ENCODE measurements at places on chromosomes 11 and 22. TPM values are rescaled to one million over a fixed set of nuclear protein-coding genes. Genes with fewer than 3 reads are reported as not detected.

The OR2AG1 gene
- 0.09 TPM for polyA plus RNA-seq

DNA sequence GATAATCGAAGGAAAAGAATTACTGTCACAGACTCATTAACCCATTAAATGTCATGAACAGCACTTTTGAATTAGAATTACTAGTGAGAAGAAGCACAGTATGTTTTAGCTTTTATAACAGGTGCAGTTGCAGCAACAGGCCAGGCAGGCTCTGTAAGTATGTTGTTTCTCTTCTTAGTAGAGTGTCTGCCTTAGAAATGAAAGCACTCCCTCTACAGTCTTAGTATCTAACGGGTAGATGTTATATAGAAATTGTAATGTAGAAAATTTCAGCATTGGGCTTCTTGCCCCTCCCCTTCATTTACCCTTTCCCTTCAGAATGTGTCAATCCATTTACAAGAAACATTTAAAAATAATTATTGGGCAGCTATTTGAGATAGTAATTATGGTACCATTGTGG, 87.4 kb downstream of the HIPK3 start:
- no peak for DNase-seq
- peaks cover 88% of the 10 kb centered on the region for H3K36me3 ChIP-seq
- H3K4me3 ChIP-seq = no peak overlapping the region
- no peaks in the 10 kb centered on the region for H3K4me1 ChIP-seq
- peak overlapping the region; percentile 14 for H3K27ac ChIP-seq

The LMO2 gene
- polyA plus RNA-seq = 33.4 TPM

DNA sequence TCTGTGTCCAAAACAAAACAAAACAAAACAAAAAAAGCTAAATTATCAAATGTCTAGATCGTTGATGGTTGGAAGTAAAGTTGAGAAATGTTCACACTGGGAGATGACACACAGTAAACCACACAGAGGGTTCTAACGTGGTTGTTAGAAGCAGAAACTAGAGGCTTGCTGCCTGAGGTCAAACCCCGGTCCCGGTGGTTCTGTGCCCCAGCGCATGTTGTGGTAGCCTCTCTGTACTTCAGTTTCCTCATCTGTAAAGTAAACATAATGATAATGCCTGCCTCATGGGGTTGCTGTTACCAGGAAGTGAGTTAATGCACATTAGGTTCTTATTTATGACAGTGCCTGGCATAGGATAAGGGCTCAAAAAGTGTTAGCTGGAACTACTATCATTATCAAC, 33.4 kb downstream of the PPARA start:
- no peak overlapping the region for H3K27ac ChIP-seq
- H3K27me3 ChIP-seq = no peaks in the 10 kb centered on the region
- H3K4me3 ChIP-seq = no peak overlapping the region
- H3K36me3 ChIP-seq = peaks cover 3% of the 10 kb centered on the region
- H3K4me1 ChIP-seq = no peaks in the 10 kb centered on the region

DNA sequence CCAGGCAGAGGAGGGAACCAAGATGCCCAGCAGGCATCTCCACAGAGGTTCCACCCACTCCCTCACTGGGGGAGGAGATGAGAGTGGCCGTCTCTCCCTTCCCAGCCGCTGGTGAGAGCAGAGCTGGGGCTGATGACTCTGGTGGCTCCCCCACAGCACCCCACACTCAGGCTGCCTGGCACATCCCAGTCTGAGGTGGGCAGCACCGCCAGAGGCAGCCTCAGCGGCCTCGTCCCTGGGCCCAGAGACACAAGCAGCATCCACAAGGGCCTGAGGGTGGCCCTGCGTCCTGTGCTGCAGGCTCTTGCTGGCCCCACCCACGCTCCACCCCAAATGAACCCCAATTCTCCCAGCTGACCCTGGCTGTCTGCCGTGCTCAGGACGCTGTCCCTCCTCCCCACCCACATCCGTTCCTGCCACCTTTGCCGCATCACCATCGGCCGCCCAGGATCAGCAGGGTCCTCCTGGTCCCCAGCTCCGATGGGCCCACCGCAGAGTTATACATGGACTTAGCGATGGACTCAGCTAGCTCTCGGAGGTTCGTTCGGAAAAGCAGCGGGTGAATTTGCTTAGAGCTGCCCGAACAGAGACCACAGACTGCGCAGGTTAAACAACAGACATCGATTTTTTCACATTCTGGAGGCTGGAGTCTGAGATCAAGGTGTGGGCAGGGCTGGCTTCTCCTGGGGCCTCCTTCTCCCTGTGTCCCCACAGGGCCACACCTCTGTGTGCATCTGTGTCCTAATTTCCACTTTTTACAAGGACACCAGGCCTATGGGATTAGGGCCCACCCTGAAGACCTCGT, 20.2 kb upstream of the CTSD start:
- no peak overlapping the region for H3K4me3 ChIP-seq
- H3K36me3 ChIP-seq = no peaks in the 10 kb centered on the region
- H3K4me1 ChIP-seq = no peaks in the 10 kb centered on the region
- DNase-seq = no peak

GRCh38 chr11:131033151-131033651, 116.9 kb upstream of the SNX19 start:
- H3K27me3 ChIP-seq = no peaks in the 10 kb centered on the region
- peak; percentile 87 for DNase-seq
- no peak overlapping the region for H3K4me3 ChIP-seq
- no peaks in the 10 kb centered on the region for H3K36me3 ChIP-seq
- no peaks in the 10 kb centered on the region for H3K4me1 ChIP-seq

GRCh38 chr11:65473278-65473860, 25.5 kb upstream of the MALAT1 start:
- H3K36me3 ChIP-seq = no peaks in the 10 kb centered on the region
- H3K4me3 ChIP-seq = no peak overlapping the region
- peak overlapping the region; percentile 97 for H3K27ac ChIP-seq
- peaks cover 30% of the 10 kb centered on the region for H3K4me1 ChIP-seq
- H3K27me3 ChIP-seq = no peaks in the 10 kb centered on the region
- no peak for DNase-seq

The ZNF408 gene
- polyA plus RNA-seq = 23.1 TPM

DNA sequence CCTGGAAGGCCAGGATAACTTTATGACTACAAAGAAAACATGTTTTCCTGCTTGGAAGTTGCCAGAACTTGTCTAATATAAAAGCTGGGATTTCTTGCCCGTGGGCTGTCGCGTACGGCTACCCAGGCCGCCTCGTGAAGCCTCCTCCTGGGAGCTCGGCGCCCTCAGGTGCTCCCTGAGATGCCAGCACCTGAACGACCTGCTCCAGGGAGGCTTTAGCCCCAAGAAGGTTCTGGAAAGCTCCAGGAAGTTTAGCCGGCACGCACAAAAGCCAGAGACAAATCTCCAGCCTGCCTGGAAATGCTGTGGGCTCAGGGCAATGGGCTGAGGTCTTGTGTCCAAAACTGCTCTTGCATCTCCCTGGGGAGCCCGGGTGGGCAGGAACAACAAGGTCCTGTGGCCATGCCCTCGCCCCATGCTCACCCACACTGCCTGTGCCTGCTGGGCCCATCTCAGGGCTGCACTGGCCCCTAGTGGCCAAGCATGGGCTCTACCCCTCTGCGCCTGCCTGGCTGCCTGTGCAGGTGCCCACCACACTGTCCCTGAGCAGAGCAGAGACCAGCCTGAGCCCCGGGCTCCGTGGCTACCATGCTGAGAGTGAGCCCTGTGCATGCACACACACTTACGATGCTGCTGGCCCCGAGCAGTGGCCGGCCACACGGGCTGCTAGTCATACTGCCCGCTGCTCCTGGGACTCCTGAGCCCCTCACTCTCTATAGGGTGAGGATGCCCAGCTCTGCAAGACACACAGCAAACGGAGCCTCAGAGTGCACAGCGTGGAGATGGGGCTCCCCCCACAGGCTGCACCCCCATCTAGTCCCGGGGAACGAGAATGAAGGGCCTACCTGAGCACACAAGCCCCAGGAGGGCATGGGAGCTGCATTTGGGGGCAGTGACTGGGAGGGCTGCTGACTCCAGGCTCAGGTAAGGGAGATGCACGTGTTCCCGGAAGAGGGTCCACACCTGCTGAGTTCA, 4.9 kb upstream of the CELSR1 start:
- peak; percentile 82 for DNase-seq
- peaks cover 35% of the 10 kb centered on the region for H3K4me1 ChIP-seq
- H3K4me3 ChIP-seq = no peak overlapping the region
- H3K36me3 ChIP-seq = no peaks in the 10 kb centered on the region
- peak overlapping the region; percentile 48 for H3K27ac ChIP-seq

The HBE1 gene
- 0.23 TPM for polyA plus RNA-seq

DNA sequence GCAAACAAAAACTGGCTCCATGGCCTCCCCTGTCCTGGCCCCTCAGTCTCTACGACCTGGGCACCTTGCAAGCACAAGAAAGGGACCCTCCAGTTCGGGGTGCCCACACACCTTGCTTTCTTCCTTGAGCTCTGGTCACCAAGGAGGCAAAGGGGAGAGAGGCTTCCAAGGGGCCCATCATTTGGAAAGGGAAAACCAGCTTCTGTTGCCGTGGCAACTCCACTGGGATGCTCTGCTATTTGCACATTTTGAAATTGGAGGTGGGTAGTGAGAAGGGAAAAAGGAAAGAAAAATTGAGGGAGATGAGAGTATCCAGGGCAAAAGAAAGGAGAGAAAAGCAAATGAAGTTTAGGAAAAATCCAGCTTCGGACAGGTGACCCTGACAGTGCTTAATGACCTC, 388.4 kb downstream of the SHANK2 start:
- H3K4me1 ChIP-seq = no peaks in the 10 kb centered on the region
- DNase-seq = no peak
- no peaks in the 10 kb centered on the region for H3K27me3 ChIP-seq
- H3K4me3 ChIP-seq = no peak overlapping the region

GRCh38 chr11:133889893-133890292, 44.6 kb upstream of the SPATA19 start:
- no peak for DNase-seq
- no peak overlapping the region for H3K4me3 ChIP-seq
- no peaks in the 10 kb centered on the region for H3K27me3 ChIP-seq
- no peak overlapping the region for H3K27ac ChIP-seq
- H3K4me1 ChIP-seq = no peaks in the 10 kb centered on the region
- H3K36me3 ChIP-seq = no peaks in the 10 kb centered on the region

GRCh38 chr11:47918370-47918690, 62.0 kb upstream of the PTPRJ start:
- DNase-seq = no peak
- peak overlapping the region; percentile 31 for H3K27ac ChIP-seq
- H3K36me3 ChIP-seq = no peaks in the 10 kb centered on the region
- peaks cover 13% of the 10 kb centered on the region for H3K4me1 ChIP-seq

The C11orf97 gene
- not detected for polyA plus RNA-seq

GRCh38 chr11:108614086-108614485, 20.5 kb upstream of the EXPH5 start:
- no peaks in the 10 kb centered on the region for H3K36me3 ChIP-seq
- DNase-seq = no peak
- H3K4me1 ChIP-seq = no peaks in the 10 kb centered on the region
- H3K4me3 ChIP-seq = no peak overlapping the region
- H3K27ac ChIP-seq = no peak overlapping the region
- no peaks in the 10 kb centered on the region for H3K27me3 ChIP-seq

The C11orf86 gene
- not detected for polyA plus RNA-seq

DNA sequence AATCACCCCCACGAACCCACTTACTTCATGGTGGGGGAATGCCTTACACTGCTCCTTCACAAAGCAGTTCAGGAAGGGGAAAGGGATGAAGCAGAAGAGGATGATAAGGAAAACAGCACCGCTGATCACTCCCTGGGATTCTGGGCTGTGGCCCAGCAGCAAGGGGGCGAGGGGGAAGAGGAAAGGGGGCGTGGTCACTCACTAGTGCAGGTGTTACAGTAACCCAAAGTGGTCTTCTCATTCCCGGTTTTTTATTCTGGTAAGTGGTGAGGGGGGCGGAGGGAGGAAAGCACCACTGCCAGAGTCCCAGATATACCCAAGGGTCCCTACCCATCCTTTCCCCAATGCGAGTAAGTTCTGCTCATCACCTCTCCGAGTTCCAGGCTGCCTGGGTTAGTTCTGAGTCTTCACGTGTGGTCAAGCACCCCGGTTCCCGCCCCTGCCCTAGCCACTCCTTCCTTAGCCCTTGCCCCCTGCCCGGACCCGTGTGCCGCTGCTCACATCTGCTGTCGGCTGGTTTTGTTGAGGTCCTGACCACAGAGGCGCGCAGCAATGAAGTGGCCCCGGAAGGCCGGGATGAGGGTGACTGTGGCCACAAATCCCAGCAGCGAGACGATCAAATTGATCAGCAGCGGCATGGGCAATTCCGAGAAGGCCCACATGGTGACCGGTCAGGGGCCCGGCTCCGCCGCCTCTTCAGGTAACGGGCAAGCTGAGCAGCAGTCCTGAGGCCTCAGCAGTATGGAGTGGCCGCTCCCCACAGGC, 477 bp downstream of the DPAGT1 start:
- H3K4me3 ChIP-seq = peak overlapping the region; percentile 51
- peaks cover 10% of the 10 kb centered on the region for H3K4me1 ChIP-seq
- H3K36me3 ChIP-seq = peaks cover 22% of the 10 kb centered on the region
- H3K27me3 ChIP-seq = no peaks in the 10 kb centered on the region
- DNase-seq = no peak

GRCh38 chr11:111448831-111449557, 63.2 kb downstream of the BTG4 start:
- no peak overlapping the region for H3K27ac ChIP-seq
- no peaks in the 10 kb centered on the region for H3K36me3 ChIP-seq
- no peaks in the 10 kb centered on the region for H3K27me3 ChIP-seq
- no peak for DNase-seq

DNA sequence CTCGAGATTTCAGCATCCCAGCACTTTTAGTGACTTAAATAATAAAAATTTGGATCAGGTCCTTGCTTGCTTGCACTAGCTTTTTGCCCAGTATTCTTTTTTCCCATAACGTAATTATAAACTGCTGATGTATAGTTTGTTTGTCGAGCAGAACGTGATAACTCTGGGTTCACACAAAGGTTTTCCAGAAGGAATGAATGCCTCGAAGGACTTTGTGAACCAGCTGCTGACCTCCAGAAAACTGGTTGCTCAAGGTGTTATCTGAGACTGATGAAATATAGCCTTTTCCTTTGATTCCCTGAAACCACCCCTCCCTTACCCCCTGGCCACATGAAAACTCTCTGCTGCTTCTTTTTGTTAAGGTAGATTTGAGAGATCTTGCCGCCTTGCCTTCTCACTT, 229.1 kb upstream of the CARD18 start:
- DNase-seq = no peak
- no peaks in the 10 kb centered on the region for H3K27me3 ChIP-seq
- no peak overlapping the region for H3K4me3 ChIP-seq
- H3K4me1 ChIP-seq = peaks cover 18% of the 10 kb centered on the region

The SMTNL1 gene
- 0.47 TPM for polyA plus RNA-seq

GRCh38 chr22:38953577-38954413, 3.6 kb upstream of the APOBEC3A start:
- H3K36me3 ChIP-seq = no peaks in the 10 kb centered on the region
- DNase-seq = no peak
- H3K27me3 ChIP-seq = no peaks in the 10 kb centered on the region
- no peak overlapping the region for H3K27ac ChIP-seq

The PHOX2A gene
- polyA plus RNA-seq = not detected

DNA sequence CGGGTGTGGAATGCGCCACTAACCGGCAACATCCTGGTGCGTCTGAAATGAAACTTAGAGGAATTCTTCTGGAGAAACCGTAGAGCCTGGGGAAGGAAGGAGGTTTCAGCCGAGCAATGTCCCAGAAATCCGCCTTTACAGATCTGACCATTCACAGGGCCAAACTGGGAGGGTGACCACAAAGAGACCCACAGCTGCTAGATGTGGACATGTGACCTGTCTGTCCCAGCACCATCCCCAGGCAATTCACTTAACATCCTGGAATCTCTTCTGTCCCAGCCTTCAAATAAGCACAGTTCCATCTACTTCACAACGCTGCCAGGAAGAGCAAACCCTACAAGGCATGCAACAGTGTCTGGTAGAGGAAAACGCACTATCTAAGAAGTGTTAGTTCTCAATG, 9.8 kb downstream of the MCAT start:
- no peaks in the 10 kb centered on the region for H3K4me1 ChIP-seq
- H3K4me3 ChIP-seq = no peak overlapping the region
- no peaks in the 10 kb centered on the region for H3K27me3 ChIP-seq
- H3K36me3 ChIP-seq = peaks cover 21% of the 10 kb centered on the region
- no peak overlapping the region for H3K27ac ChIP-seq
- no peak for DNase-seq
